CD4-positive, alpha-beta T cell (primary cell): ENCODE measurements at places on chromosomes 12 and 14.

GRCh38 chr14:99863059-99863458 is 69.8 kb downstream of the EML1 start:
- H3K36me3 ChIP-seq, result no peaks in the 10 kb centered on the region
- H3K27ac ChIP-seq, result no peak overlapping the region
- DNase-seq, result no peak
- no peaks in the 10 kb centered on the region for H3K27me3 ChIP-seq
- no peak overlapping the region for H3K4me3 ChIP-seq

DNA sequence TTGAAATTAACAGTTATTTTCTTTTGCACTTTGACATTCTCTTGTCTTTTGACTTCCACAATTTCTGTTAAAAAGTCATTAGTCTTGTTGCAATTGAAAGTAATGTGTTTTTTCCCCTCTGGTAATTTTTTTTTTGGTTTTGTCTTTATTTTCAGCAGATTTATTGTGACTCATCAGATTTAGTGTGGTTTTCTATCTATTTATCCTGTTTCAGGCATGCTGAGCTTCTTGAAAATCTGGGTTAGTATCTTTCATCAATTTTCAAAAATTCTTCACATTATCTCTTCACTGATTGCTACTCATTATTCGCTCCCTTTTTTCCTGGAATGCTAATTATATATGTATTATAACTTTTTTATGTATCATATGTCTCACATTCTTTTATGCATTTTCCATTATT is 15.3 kb upstream of the NTF3 start:
- H3K4me1 ChIP-seq, result no peaks in the 10 kb centered on the region
- no peaks in the 10 kb centered on the region for H3K27me3 ChIP-seq
- H3K4me3 ChIP-seq, result no peak overlapping the region

DNA sequence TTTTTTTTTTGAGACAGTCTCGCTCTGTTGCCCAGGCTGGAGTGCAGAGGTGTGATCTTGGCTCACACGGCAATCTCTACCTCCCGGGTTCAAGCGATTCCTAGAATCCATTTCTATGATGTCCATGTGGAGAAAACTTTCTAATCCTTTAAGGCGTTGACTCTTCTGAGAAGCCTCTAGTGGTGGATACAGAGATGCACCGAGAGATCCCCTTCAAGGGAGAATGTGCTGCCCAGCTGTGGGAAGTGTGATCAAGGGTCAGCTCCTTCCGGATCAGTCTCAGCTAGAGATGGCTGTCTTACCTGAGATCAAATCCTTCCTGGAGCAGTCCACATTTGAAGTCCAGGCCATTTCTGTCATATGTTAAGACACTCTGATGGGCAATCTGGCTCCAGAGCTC is 92.7 kb upstream of the HECTD1 start:
- DNase-seq, result no peak
- H3K4me3 ChIP-seq, result no peak overlapping the region
- H3K4me1 ChIP-seq, result no peaks in the 10 kb centered on the region
- no peak overlapping the region for H3K27ac ChIP-seq

DNA sequence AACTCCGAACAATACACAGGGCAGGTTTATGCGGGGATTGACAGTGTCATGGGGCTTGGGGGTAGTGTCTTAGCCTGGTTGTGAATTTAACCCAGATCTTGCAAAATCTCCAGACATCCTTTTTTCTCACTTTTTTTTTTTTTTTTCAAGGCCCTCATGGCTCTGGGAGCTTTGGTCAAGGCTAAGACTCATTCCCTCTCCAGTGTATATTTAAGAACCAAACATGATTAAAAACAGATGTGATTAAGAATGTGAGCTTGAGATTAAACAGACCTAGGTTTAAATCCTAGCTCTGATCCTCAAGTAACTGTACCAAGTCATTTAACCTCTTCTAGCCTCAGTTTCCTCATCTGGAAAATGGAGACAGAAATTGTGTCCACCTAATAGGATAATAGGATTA is 151.7 kb upstream of the FUT8 start:
- no peaks in the 10 kb centered on the region for H3K36me3 ChIP-seq
- DNase-seq, result no peak
- no peak overlapping the region for H3K27ac ChIP-seq
- H3K27me3 ChIP-seq, result no peaks in the 10 kb centered on the region
- H3K4me3 ChIP-seq, result no peak overlapping the region
- H3K4me1 ChIP-seq, result peaks cover 3% of the 10 kb centered on the region

DNA sequence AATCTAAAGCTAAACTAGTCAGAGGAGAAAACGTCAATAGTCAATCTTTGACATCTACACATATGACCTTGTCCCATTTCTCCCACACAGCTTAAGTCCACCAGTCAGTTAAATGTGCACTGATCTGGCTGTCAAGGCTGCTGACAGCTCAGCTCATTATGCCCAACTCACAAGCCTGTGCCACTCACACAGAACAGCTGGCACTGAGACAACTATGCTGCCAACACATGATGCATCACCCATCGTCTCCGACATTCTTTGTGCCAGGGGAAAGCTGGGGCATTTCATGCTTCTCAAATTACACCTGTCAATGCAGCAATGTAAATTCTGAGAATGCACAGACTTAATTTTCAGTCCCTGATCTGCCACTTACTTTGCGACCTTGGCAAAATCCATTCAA is 25.3 kb downstream of the GNS start:
- no peak overlapping the region for H3K4me3 ChIP-seq
- no peaks in the 10 kb centered on the region for H3K27me3 ChIP-seq
- peaks cover 18% of the 10 kb centered on the region for H3K4me1 ChIP-seq
- peaks cover 34% of the 10 kb centered on the region for H3K36me3 ChIP-seq
- H3K27ac ChIP-seq, result no peak overlapping the region
- DNase-seq, result no peak

GRCh38 chr12:30462249-30462648 is 233.4 kb downstream of the IPO8 start:
- H3K4me1 ChIP-seq, result no peaks in the 10 kb centered on the region
- no peaks in the 10 kb centered on the region for H3K36me3 ChIP-seq
- no peak overlapping the region for H3K27ac ChIP-seq
- H3K27me3 ChIP-seq, result no peaks in the 10 kb centered on the region
- no peak overlapping the region for H3K4me3 ChIP-seq

DNA sequence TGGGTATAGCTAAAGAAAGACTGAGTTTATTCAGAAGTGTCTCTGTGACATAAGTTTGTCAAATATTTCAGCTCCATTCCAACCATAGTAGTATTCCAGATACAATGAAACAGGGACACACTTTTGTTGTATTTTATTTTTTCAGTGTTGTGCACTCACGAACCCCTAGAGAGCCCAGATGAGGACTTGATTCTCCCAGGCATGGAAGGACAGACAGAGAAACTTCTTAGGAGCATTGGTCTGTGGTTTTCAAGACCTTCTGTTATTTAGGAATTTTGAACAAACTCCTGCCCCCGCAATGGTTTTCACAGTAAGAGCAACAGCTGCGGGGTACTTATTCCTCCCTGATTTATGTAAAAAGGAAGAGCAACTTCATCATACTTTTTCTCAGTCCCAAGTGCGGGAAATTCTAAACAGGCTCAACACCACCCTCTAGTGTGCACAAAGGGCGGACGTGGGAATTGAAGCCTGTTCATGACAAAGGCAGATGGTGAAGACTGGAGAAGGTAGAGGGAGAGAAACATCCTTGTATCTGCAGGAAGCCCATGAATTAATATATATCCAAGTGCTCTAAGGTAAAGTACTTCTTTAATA is 147.6 kb downstream of the PAH start:
- no peaks in the 10 kb centered on the region for H3K27me3 ChIP-seq
- no peak overlapping the region for H3K27ac ChIP-seq
- no peak overlapping the region for H3K4me3 ChIP-seq

- H3K4me3 ChIP-seq, result no peak overlapping the region
- no peak overlapping the region for H3K27ac ChIP-seq
- peaks cover 6% of the 10 kb centered on the region for H3K27me3 ChIP-seq
- H3K4me1 ChIP-seq, result no peaks in the 10 kb centered on the region
These were observed 92.9 kb downstream of the ARMH4 start for GRCh38 chr14:58059126-58059525.

DNA sequence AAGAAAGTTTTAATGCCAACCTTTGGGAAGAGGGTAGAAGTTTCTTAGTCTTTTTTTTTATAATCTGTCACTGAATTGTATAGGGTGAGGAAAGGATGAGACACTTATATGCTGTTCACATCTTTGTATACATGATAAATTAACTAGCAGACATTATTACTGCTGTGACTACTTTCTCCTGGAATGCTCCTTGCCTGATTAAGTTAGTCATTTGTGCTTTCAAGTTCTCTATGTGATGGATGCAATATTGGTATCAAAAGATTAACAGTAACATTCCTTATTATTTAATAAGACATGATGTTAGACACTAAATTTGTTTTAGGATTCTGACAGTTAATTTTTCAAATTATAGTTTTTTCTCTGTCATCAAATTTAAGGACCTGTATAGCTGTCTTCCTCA is 223.4 kb upstream of the GARIN2 start:
- peaks cover 8% of the 10 kb centered on the region for H3K36me3 ChIP-seq
- H3K27ac ChIP-seq, result no peak overlapping the region
- H3K4me3 ChIP-seq, result no peak overlapping the region
- no peaks in the 10 kb centered on the region for H3K4me1 ChIP-seq
- H3K27me3 ChIP-seq, result no peaks in the 10 kb centered on the region

- DNase-seq, result no peak
- H3K4me1 ChIP-seq, result no peaks in the 10 kb centered on the region
- no peaks in the 10 kb centered on the region for H3K36me3 ChIP-seq
- no peak overlapping the region for H3K4me3 ChIP-seq
- no peaks in the 10 kb centered on the region for H3K27me3 ChIP-seq
These were observed 253.1 kb downstream of the ZFP36L1 start for GRCh38 chr14:68539789-68540188.

DNA sequence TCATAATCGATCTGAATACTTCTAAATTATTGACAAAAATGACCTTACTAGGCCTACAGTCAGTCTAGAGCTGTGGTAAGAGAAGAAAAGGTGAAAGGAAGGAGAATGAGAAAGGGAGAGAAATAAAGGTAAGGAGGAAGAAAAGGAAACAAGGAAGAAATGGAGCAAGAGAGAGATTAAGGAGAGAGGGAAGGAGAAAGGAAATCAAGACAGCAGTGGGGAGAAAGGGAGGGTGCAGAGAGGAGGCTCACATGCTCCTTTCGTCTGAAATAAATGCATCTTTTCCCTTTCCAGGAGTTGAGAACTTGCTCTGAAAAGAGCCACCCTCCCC is 3.7 kb downstream of the RNASE9 start:
- H3K4me1 ChIP-seq, result no peaks in the 10 kb centered on the region
- H3K27ac ChIP-seq, result no peak overlapping the region
- H3K36me3 ChIP-seq, result no peaks in the 10 kb centered on the region
- peaks cover 7% of the 10 kb centered on the region for H3K27me3 ChIP-seq

- no peak for DNase-seq
- H3K36me3 ChIP-seq, result no peaks in the 10 kb centered on the region
- H3K27ac ChIP-seq, result no peak overlapping the region
- H3K4me3 ChIP-seq, result no peak overlapping the region
These were observed 138.5 kb downstream of the KTN1 start for GRCh38 chr14:55718551-55718950.

GRCh38 chr12:94172973-94173372 is 24.6 kb downstream of the PLXNC1 start:
- H3K4me3 ChIP-seq, result no peak overlapping the region
- no peak for DNase-seq
- H3K27me3 ChIP-seq, result no peaks in the 10 kb centered on the region
- H3K4me1 ChIP-seq, result peaks cover 23% of the 10 kb centered on the region

GRCh38 chr12:27012982-27013255 is 1.3 kb downstream of the TM7SF3 start:
- no peaks in the 10 kb centered on the region for H3K36me3 ChIP-seq
- DNase-seq, result no peak
- no peaks in the 10 kb centered on the region for H3K27me3 ChIP-seq
- H3K4me3 ChIP-seq, result no peak overlapping the region

- DNase-seq, result no peak
- no peaks in the 10 kb centered on the region for H3K36me3 ChIP-seq
- no peak overlapping the region for H3K27ac ChIP-seq
- H3K4me1 ChIP-seq, result no peaks in the 10 kb centered on the region
These were observed 14.8 kb downstream of the IRAK3 start for GRCh38 chr12:66203820-66204219.

GRCh38 chr14:95365401-95365800 is 45.7 kb upstream of the CLMN start:
- peaks cover 3% of the 10 kb centered on the region for H3K4me1 ChIP-seq
- no peak for DNase-seq
- H3K27me3 ChIP-seq, result peaks cover 44% of the 10 kb centered on the region

- H3K4me3 ChIP-seq, result no peak overlapping the region
- peaks cover 7% of the 10 kb centered on the region for H3K4me1 ChIP-seq
- no peaks in the 10 kb centered on the region for H3K27me3 ChIP-seq
- no peaks in the 10 kb centered on the region for H3K36me3 ChIP-seq
- no peak overlapping the region for H3K27ac ChIP-seq
These were observed 29.6 kb downstream of the BEGAIN start for GRCh38 chr14:100557658-100558057.

- no peak overlapping the region for H3K27ac ChIP-seq
- no peaks in the 10 kb centered on the region for H3K4me1 ChIP-seq
- H3K4me3 ChIP-seq, result no peak overlapping the region
- DNase-seq, result no peak
These were observed 30.4 kb upstream of the ITPK1 start for GRCh38 chr14:93146119-93146518.

DNA sequence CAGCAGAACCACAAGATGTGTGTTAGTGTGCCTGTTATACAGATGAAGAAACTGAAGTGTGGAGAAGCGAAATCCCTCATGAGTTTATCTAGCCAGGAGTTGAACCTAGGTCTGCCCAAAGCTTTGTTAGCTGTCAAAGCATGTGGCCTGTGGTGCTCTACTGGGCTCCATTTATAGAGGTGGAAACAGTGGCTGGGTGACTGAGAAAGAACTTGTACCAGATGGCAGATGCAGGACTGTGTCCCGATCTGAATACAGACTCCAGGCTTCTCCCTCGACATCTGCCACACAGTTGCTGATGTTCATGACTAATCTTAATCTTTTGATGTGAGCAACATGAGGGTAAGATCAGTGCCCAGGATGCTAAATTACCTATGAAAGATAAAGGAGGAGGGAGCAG is 89.1 kb downstream of the C12orf75 start:
- DNase-seq, result no peak
- no peak overlapping the region for H3K27ac ChIP-seq
- H3K27me3 ChIP-seq, result no peaks in the 10 kb centered on the region
- H3K36me3 ChIP-seq, result no peaks in the 10 kb centered on the region

DNA sequence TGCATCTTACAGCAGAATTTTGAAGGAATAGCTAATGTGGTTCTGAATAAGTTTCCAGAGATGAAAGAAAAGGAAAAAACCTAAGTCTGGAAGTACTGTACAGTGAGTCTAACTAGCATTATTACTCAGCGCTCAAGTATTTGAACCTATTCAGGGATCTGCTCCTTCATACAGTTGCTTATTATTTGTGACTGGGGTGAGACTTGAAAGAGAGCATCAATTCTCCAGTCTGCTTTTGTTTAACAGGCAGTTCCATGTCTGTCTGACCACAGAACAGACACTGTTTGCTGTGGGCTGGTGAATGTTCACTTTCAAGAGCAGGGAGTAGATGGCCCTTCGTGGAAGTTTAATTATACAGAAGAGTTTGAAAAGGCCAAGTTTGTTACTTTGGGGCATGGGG is 9.3 kb downstream of the ETV6 start:
- no peak overlapping the region for H3K4me3 ChIP-seq
- H3K27ac ChIP-seq, result no peak overlapping the region
- H3K4me1 ChIP-seq, result peaks cover 71% of the 10 kb centered on the region
- H3K27me3 ChIP-seq, result no peaks in the 10 kb centered on the region
- no peak for DNase-seq
- H3K36me3 ChIP-seq, result peaks cover 11% of the 10 kb centered on the region

GRCh38 chr12:121894633-121895032 is 6.0 kb downstream of the PSMD9 start:
- H3K36me3 ChIP-seq, result peaks cover 47% of the 10 kb centered on the region
- no peak overlapping the region for H3K27ac ChIP-seq
- H3K4me1 ChIP-seq, result peaks cover 27% of the 10 kb centered on the region
